SK-N-SH (cell line): ENCODE measurements at places on chromosomes 4 and X.

GRCh38 chrX:72652082-72652481 is 62.0 kb downstream of the PHKA1 start:
- no peak overlapping the region for H3K27ac ChIP-seq
- DNase-seq = no peak
- no peak overlapping the region for H3K4me3 ChIP-seq
- H3K4me1 ChIP-seq = no peaks in the 10 kb centered on the region
- no peaks in the 10 kb centered on the region for H3K36me3 ChIP-seq

DNA sequence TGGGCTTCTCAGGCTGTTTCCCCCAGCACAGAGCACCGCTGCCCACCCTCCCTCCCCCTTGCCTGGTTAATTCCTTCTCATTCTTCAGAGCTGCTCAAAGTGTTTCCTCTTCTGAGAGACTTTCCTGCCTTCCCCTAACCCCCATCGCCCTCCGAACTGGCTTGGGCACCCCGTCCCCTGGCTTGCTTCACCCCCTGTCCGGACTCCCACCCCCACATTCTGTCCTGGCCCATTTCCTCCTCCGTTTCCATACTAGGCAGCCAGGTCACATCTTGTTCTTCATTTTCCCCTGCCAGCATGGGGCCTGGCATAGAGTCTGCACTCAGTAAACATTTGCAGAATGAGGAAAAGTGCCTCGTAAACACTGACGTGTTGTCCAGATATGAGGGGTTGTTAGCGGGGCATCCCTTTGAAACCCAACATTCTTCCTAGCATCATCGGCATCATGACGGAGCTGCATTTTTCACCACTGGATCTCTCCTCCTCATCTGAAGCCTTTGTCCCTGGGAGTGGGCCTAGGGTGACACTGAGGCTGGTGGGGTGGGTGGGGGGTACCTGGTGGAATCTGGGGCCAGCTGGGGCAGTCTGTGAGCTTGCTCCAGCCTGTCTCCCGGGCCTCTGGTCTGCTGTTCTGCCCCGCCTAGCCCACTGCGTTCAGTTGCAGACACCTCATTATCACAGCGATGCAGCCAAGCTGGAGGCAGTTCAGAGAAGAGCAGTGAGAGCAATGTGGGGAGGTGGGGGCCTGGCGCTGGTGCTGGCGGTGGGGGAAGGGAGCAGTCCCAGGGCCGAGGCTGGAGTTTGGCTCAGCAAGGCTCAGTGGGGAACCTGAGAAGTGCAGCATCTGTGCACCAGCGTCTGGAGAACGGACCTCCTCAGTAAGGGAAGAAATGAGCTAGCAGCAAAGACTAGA is 149.4 kb upstream of the PJA1 start:
- no peak overlapping the region for H3K4me3 ChIP-seq
- DNase-seq = peak; percentile 12
- no peak overlapping the region for H3K27ac ChIP-seq
- H3K4me1 ChIP-seq = no peaks in the 10 kb centered on the region; the same call in 1 of the 2 replicates
- H3K27me3 ChIP-seq = peaks cover 8% of the 10 kb centered on the region; the same call in 1 of the 2 replicates
- H3K36me3 ChIP-seq = no peaks in the 10 kb centered on the region

DNA sequence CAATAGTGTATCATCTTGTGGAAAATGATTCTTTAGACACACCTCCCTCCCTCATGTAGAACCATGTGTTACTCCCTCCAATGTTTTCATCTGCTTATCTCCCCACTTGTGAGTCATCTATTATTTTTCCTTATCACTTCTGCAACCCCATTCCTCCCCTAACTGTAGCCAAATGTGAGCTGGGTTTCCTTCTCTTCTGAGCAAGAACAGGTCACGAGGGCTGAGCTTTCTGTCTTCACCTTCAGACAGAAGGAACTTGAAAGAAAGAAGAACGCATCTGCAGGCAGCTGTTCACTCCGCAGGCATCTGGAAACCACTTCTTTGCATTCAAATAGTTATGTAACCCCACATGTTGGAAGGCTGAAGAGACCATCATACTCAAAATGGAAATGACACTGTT is 1.8 kb downstream of the PPP1R2C start:
- H3K36me3 ChIP-seq = no peaks in the 10 kb centered on the region
- no peaks in the 10 kb centered on the region; the same call in 1 of the 2 replicates for H3K27me3 ChIP-seq
- no peaks in the 10 kb centered on the region for H3K4me1 ChIP-seq
- DNase-seq = no peak

DNA sequence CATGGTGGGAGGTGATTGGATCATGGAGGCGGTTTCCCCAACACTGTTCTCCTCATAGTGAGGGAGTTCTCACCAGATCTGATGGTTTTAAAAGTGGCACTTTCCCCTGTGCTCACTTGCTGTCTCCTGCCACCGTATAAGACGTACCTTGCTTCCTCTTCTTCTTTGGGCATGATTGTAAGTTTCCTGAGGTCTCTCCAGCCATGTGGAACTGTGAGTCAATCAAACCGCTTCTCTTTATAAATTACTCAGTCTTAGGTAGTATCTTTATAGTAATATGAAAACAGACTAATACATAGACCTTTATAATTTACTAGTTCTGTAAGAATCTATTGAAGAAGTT is 82.5 kb upstream of the PITX2 start:
- no peak for DNase-seq
- H3K27me3 ChIP-seq = no peaks in the 10 kb centered on the region
- H3K4me1 ChIP-seq = no peaks in the 10 kb centered on the region
- no peak overlapping the region for H3K4me3 ChIP-seq
- H3K27ac ChIP-seq = no peak overlapping the region
- no peaks in the 10 kb centered on the region for H3K36me3 ChIP-seq

- no peak for DNase-seq
- H3K27ac ChIP-seq = no peak overlapping the region
- H3K4me1 ChIP-seq = no peaks in the 10 kb centered on the region
- no peaks in the 10 kb centered on the region; the same call in 1 of the 2 replicates for H3K27me3 ChIP-seq
- peak overlapping the region; percentile 28; the same call in 1 of the 2 replicates for H3K4me3 ChIP-seq
- no peaks in the 10 kb centered on the region for H3K36me3 ChIP-seq
Observed at GRCh38 chr4:175970072-175970471, 95.6 kb upstream of the WDR17 start.

DNA sequence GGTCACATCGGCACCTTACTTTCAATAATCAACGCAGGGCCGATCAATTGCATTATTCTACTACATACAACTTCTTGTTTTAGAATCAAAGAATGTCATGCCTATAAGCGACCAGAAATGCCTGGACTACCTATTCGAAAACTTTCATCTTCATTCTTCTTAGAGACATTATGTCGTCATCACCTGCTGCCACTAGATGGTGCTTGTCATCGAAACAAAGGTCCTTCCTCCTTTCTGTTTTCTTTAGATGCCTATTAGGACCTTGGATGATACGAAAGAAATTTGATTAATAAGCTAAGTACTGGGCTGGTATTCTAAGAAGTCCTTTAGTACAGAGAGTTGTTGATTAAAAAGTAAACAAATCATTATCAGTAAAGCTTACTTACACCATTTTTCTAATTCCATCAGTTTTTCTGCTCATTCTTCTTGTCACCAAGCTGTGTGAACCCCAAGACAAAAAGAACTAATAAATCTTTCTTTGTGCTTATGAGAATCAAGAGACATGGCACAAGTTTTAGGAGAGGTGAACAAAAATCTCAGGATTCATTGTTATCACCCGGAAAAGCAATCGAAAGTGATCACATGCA is 154.5 kb upstream of the SLC4A4 start:
- DNase-seq = peak; percentile 48
- H3K4me3 ChIP-seq = no peak overlapping the region
- no peaks in the 10 kb centered on the region; the same call in 1 of the 2 replicates for H3K4me1 ChIP-seq
- no peaks in the 10 kb centered on the region for H3K36me3 ChIP-seq
- peaks cover 30% of the 10 kb centered on the region; the same call in 1 of the 2 replicates for H3K27me3 ChIP-seq
- no peak overlapping the region for H3K27ac ChIP-seq

GRCh38 chr4:4254666-4255065 is 6.6 kb upstream of the TMEM128 start:
- H3K4me1 ChIP-seq = no peaks in the 10 kb centered on the region
- no peak for DNase-seq
- H3K27me3 ChIP-seq = no peaks in the 10 kb centered on the region
- H3K36me3 ChIP-seq = no peaks in the 10 kb centered on the region
- H3K4me3 ChIP-seq = no peak overlapping the region
